ENCODE measurements at places on chromosomes 11 and 22. TPM values are rescaled to one million over a fixed set of nuclear protein-coding genes. Genes with fewer than 3 reads are reported as not detected.

ST3GAL4 gene
- polyA plus RNA-seq: 36.3 TPM

- no peak for DNase-seq
These were observed 100.5 kb downstream of the WT1 start for GRCh38 chr11:32334822-32335221.

GRCh38 chr11:77748266-77748665 is 72.3 kb downstream of the RSF1 start:
- DNase-seq: no peak

GRCh38 chr22:19350476-19350859 is 58.9 kb upstream of the CLTCL1 start:
- DNase-seq: no peak

DNA sequence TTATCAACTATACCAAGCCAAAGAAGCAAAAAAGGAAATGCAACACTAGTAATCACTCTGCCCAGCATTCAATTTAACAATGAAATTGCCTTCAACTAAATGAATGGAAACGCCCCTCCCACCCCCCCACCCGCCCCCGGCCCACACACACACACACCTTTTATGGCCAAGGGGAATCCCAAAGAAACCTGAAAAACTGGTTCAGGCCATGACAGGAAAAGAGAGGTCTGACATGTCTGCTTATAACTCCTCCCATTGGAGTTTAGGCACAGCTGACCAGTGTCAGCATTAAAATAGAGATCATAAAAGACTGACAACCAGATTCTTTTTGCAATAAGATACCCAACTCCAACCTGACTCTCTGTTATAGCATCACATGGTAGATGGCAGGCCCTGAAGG is 42.6 kb downstream of the ACER3 start:
- no peak for DNase-seq

DNA sequence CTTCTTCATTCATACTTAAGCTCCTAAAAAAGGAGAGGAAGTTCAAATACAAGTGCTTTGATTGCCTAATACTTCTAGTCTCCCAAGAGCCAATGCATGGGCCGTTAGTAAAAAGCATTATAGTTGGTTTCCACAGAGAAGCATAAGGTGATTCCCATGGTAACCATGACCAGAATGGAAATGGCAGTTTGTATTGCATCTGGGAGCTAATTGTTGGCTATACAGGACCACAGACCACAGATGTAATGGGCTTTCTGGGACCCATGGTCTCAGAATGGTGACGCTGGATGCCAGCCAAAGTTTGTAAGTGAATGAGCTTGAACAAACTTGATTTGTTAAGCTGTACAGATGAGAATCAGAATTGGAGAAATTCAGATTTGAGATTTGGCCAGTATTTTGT is 333.9 kb upstream of the C11orf87 start:
- no peak for DNase-seq

DNA sequence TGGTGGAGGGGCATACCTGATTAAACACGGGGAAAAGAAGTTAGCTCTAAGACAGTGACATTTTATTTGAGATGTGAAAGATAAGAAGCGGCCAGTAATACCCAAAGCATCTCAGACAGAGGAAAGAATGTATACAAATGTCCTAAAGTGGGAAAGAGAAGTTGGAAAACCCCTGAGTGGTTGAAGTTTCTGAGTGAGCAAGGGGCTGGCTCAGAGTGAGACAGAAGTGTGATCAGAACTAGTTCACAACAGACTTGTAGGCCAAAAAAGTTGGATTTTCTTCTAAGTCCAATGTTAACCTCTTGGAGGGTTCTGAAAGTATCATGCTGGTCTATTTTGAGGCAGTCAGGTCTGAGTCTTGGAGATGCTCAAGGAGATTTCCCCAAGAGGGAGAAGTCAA is 608.7 kb downstream of the SOX6 start:
- DNase-seq: no peak

- DNase-seq: no peak
These were observed 78.9 kb upstream of the SPON1 start for GRCh38 chr11:13883589-13883988.

OR5B21 gene
- not detected for polyA plus RNA-seq

DNA sequence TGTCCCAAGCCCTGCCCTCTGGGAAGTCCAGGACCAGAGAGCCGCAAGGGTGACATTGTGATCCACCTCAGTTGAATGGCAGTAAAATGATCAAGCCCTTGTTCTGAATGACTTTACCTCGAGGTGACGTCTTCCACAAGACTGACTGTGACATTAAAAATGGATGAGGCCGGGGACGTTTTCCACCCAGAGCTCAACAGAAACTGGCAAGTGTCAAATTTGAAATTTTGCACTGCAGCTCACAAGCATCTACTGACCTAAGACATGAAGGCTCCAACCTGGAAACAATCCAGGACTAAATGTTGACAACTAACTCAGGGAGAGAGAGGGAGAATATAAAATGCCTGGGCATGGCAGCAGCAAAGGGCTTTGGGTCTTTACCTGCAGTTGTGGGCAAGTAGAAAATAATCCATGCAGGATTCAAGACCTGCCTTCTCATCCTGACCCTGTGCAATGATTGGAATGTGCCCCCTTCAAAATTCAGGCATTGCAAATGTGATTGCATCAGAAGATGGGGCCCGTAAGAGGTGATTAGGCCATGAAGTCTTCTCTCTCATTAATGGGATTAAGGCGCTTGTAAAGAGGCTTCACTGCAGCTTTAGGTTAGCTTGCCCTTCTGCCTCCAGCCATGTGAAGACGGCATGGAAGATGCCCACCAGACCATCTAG is 33.6 kb upstream of the CLMP start:
- no peak for DNase-seq

All from right lung (tissue), 10 donors.